ENCODE measurements at places on chromosomes 12 and 14.

DNA sequence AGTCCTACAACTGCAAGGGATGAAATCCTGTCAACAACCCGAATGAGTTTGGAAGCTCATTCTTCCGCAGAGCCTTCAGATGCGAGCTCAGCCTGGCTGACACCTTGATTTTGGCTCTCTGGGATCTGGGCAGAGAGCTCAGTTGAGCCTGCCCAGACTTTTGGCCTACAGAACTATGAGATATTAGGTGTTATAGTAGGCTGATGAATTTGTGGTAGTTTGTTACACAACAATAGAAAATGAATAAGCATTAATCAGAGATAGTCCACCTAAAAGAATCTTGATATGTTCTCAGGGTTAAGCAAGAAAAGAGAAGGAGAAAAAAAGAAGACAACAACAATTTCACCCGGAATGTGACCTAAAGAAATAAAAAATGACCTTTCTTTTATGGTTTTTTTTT lies 30.4 kb upstream of the GZMB start:
- DNase-seq = no peak

DNA sequence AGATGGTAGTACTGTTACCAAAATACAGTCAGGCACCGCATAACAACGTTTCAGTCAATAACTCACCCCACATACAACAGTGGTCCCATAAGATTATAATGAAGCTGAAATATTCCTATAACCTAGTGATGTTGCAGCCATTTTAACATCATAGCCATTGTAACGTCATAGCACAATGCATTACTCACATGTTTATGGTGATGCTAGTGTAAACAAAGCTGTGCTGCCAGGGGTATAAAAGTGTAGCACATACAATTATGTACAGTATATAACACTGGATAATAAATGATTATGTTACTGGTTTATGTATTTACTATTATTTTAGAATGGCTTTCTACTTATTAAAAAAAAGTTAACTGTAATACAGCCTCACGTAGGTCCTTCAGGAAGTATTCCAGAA lies 37.0 kb downstream of the GPR137C start:
- no peak for DNase-seq

GRCh38 chr12:112130441-112130998 lies 5.2 kb downstream of the TRAFD1 start:
- no peak for DNase-seq

GRCh38 chr12:23504043-23504442 lies 445.4 kb downstream of the SOX5 start:
- DNase-seq = no peak

- DNase-seq = no peak
These were observed 16.2 kb downstream of the PRORP start for GRCh38 chr14:35138585-35138984.

DNA sequence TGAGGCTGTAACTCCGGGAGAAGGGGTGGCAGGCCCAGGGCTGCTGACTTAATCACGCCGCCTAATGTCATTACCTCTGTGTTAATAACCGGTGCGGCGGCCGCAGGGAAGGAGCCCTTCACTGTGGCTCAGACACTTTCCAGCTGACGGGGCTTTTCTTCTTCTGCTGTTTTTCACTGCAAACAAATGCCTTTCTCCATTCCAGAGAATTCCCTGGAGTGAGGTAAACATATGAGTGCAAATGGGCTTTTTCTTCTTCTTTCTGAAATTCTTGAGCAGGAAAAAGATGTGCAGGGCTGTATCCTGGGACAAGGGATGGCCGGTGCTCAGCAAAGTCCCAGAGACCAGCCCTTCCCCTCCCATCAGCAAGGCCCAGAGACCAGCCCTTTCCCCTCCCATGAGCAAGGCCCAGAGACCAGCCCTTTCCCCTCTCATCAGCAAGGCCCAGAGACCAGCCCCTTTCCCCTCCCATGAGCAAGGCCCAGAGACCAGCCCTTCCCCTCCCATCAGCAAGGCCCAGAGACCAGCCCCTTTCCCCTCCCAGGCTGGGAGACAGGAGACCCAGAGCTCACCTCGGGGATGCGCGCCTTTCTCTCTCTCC lies 33.4 kb upstream of the FAM181A start:
- no peak for DNase-seq

GRCh38 chr14:51160871-51161270 lies 66.0 kb upstream of the TRIM9 start:
- DNase-seq = no peak

DNA sequence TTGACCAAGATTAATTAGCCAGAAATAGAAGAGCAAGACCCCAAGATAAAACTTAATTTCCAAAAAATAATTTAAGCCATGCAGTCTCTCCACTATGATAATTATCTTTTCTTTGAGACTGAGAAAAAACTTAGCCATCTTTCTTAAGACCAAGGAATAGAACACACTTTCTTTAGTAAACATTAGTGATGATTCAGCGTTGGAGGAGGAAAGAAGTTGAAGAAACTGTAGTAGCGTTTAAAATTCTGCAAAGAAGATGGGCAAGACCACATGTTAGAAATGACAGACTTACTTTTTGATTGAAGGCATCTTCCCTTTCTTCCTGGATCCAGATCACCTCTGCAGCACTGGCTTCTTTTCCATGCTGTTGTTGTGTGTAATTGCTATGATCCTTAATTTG lies 124.8 kb upstream of the RASSF8 start:
- DNase-seq = no peak

DNA sequence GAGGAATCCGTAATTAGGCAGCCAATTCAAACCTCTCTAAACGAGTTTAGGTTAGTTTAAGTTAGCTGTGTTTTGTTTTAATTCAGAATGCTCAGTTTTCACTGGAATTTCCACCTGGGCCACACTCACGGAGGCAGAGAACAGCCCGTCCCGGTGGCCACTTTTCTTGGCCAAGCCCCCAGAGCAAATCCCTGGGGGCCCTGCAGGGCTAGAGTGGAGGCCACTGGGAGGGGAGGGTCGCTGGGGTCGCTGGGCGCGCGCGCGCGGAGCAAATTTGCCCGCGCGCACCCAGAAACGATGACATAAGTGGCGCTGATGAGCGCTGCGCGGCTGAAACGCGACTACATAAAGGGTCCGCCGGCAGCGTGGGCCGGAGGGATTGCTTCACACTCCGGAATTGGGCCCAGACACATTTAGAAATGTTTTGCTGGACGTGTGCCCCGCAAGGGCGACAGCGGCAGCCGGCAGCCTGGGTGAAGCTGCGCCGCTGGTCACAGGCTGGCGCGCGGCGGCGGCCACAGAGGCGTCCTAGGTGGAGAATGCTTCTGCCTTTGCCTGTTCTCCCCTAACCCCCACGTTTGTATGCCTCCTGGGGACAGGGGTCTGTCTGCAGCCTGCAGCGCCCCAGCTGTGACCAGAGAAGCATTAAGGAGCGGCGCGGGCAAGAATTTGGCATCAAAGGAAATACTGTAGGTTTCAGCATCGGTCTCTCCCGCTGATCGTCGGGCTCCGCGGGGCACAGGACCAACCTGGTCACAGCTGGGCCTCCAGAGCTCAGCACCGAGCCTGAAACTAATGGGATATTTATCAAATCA lies 37.9 kb upstream of the TBX5 start:
- DNase-seq = no peak

GRCh38 chr12:6701078-6701768 lies 608 bp upstream of the PIANP start:
- DNase-seq = no peak

GRCh38 chr14:74049876-74050495 lies 30.8 kb downstream of the BBOF1 start:
- DNase-seq = no peak

- peak; percentile 71 for DNase-seq
These were observed 21.8 kb downstream of the VDR start for GRCh38 chr12:47882781-47883546.

DNA sequence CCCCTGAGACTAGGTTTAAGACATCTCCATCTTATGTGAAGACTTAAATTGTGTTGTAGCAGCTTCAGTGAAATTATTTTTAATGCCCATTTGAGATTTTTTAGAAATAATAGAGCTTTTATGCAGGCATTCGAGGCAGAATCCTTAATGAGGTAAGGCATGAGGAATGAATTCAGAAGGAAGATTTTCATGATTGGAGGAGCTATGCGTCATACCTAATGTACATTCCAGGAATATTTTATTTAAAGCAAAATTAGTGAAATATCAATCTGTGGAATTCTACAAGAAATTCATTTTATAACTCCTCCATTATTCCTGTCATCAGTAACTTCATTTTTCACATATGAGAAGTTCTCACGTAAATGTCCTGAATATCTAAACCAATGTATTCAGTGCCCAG lies 36.0 kb upstream of the GARIN6 start:
- no peak for DNase-seq

GRCh38 chr12:2052826-2053678 lies at the start of gene CACNA1C:
CACNA1C (plus strand) TSS chr12:2052987; CDS start chr12:2053563, 576 bp downstream.
- peak; percentile 96 for DNase-seq

DNA sequence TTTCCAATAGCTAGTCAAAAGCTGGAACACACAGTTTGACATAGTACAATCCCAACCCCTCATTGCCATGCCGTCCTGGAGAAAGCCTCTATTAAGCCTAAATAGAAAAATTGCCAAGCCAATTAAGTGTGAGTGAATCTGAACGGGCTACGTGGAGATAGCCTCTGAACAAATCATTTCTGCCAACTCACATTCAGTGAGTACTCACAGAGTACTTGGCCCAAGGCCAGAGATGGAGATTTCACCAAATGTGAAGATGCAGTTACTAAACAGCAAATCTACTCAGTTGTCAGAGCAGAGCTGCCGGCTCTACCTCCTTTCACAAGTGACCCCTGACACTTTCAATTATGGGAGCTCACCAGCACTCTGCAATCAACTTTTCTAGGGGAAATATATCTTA lies 350.0 kb downstream of the GALC start:
- peak; percentile 45 for DNase-seq

- DNase-seq = no peak
These were observed 16.1 kb downstream of the PPTC7 start for GRCh38 chr12:110566993-110567392.

DNA sequence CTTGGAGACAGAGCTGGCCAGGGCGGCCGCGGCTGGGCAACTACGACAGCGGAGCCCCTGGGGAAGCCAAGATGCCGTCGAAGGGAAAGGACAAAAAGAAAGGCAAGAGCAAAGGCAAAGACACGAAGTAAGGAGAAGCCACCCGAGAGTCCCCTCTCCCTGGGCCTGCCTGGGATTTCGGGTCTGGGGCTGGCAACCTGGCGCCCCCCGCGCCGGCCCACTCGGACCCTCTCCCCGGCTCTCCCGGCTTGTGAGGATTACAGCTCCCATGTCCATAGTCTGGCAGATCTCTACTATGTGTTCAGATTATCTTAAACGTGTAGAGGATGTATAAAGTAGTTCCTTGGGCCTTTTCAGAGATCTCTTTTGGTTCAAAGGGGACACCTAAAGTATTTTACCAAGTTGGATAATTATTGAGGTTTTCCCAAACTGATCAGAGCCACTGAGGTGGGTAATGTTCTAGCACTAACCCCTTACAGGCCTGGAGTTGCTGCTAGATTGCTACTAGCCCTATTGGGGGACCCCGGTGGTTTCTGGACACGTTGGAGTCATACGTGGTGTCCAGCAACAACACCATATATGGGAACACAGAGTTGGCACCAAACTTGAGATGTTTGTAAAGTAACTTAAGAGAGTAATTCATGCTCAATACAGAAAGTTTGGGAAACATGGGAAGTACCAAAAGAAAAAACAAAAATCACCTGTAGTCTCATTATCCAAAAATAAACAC lies 424 bp downstream of the BBOF1 start:
- no peak for DNase-seq

- peak; percentile 61 for DNase-seq
These were observed 128.0 kb upstream of the RAP1B start for GRCh38 chr12:68482660-68483059.

- DNase-seq = peak; percentile 20
These were observed 22.9 kb upstream of the NR1H4 start for GRCh38 chr12:100450735-100451134.

GRCh38 chr12:112382866-112383265 lies 635 bp upstream of the HECTD4 start:
- no peak for DNase-seq

DNA sequence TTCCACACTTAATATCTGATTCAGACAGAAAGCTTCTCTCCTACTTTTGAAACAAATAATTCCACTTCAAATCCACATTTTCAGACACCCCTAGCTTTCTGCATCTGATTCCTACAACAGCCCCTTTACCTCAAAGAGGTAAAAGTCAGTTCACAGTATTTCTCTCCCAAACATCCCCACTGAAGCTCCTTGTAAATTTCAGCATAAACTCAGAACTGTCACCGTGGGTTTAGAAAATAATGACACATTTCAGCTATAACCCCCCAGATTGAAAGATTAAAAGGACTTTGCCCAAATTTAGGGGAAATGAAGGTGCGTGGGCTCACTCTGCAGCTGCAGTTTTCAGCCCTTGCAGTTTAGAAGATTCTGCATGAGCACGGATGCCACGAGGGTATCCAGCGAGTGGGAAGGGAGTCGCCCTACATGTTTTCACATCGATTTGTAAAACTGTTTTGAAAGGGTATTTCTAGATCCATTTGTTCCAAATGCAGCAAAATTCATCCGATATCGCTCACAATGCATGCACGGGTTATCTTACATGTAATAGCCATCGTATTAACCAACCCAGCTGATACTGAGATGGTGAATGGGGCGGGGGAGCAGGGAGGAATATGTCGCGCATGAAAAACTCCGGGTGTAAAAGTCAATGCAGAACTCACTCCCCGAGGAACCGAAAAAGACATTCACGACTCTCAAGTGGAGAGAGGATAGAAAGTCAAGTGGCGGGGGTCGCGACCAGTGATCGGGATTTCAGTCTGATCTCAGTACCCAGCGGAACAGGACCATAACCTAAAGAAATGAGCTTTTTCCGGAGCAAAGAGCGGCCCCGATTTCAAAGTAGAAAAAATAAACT lies 5.0 kb upstream of the CCND2 start:
- DNase-seq = peak; percentile 76

- no peak for DNase-seq
These were observed 4.7 kb upstream of the PSMA6 start for GRCh38 chr14:35287431-35288013.

DNA sequence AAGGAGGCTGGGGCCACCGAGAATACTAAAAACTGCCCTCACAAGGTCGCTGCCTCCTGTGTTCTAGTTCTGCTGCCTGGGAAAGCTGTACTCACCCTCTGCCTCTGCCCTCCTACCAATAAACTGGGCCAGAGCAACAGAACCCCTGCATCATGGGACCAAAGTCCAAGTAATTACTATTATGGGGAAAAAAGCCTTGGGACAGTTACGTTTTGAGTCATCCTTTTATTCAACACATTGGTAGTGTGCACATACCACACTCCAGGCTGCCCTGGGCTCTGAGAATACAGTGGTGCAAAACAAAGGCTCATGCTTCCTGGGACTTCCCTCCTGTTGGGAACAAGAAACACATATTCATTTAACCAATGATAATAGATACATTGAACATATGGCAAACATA lies 49.0 kb downstream of the CACNA1C start:
- no peak for DNase-seq

DNA sequence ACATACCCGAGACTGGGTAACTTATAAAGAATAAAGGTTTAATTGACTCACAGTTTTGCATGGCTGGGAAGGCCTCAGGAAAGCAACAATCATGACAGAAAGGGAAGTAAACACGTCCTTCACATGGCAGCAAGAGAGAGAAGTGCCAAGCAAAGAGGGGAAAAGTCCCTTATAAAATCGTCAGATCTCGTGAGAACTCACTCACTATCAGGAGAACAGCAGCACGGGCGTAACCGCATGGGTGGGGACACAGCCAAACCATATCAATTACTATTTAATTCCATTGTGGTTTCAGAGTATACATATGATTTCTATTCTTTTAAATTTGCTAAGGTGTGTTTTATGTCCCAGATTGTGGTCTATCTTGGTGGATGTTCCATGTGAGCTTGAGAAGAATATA lies 117.9 kb downstream of the SCAF11 start:
- DNase-seq = no peak

- no peak for DNase-seq
These were observed 15.2 kb upstream of the EAPP start for GRCh38 chr14:34554540-34555250.

- DNase-seq = no peak
These were observed 13.0 kb downstream of the LPCAT3 start for GRCh38 chr12:7005311-7005710.

Data from NCI-H2171 treated with DMSO at 0.1 percent for 48 hours (cell line).